ENCODE measurements at places on chromosomes 12 and 14.
A peak's percentile ranks its signal among the peaks of the same experiment; 100 is the strongest.

DNA sequence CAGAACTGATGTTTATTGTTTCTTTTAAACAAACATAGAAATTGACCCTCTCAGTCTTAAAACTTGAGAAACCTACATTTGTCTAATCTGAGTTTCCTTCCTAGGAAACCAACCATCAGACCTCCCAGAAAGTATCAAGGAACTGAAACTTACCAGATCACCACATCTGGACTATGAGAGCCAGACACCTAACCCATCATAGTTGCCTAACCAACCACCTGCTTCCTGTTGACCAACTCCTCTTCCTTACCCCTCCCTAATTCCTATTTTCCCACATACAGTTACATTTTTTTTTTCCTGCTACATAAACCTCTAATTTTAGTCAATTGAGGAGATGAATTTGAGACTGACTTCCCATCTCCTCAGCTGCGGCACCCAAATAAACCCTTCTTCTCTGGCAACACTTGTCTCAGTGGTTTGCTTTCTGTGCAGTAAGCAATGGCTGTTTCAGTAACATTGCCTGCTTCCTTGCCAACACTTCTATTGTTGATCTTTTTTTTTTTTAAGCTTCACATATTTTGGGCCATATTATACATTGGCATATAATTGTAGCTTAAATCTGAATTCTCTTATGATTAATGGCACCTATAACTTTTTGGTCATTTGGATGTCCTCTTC, 34.3 kb downstream of the KLRD1 start:
- no peak for DNase-seq

GRCh38 chr14:50667684-50667995, 466 bp downstream of the SAV1 start:
- DNase-seq: no peak

- DNase-seq: no peak
Measured at GRCh38 chr12:13071305-13072280, 27.4 kb downstream of the FAM234B start.

- DNase-seq: no peak
Measured at GRCh38 chr12:7161811-7162210, 27.7 kb upstream of the PEX5 start.

- peak; percentile 80 for DNase-seq
Measured at GRCh38 chr14:58395812-58396788, at the start of gene TOMM20L. Gene TOMM20L, plus strand, starts transcription at chr14:58395930. Its CDS starts 28 bp downstream, at chr14:58395958.

DNA sequence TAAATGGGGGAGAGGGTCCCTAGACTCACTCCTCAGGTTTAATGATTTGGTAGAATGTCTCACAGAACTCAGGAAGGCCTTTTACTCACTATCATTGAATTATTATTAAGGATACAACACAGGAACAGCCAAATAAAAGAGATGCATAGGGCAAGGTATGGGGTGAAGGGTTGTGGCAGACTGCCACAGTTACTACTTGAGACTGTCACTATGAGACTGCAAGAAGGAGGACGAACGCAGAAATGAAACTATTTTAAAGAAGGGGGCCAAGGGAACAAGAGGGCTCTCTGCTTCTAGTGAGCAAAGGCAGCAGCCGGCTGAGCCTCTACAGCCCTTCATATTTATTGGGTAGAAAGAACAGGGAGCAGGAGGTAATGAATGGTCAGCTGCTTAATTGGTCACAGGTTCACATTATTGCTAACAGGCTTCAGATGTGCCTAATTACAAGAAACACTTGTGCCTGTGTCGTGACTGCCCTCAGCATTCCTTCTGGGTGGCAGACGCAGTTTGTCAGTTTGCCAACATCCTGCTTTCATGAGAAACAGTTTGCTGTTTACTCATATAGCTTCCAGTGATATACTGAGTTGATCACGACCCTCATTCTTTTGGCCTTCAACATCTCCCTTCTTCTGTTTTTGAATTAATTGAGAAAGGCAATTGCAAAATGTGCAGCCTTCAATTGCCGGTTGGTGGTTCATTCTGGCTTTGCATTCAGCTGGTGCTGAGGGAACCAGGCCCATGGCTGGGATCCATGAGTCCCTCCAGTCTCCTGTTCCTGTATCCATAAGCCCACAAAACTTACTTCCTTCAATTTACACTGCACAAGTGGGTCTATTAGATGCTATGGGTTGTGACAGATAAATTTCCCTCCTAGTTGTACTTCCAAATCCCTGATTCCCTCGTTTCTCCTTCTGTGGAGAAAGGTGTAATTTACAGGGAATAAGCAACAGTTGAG, 82.8 kb upstream of the PLEKHG7 start:
- DNase-seq: no peak

DNA sequence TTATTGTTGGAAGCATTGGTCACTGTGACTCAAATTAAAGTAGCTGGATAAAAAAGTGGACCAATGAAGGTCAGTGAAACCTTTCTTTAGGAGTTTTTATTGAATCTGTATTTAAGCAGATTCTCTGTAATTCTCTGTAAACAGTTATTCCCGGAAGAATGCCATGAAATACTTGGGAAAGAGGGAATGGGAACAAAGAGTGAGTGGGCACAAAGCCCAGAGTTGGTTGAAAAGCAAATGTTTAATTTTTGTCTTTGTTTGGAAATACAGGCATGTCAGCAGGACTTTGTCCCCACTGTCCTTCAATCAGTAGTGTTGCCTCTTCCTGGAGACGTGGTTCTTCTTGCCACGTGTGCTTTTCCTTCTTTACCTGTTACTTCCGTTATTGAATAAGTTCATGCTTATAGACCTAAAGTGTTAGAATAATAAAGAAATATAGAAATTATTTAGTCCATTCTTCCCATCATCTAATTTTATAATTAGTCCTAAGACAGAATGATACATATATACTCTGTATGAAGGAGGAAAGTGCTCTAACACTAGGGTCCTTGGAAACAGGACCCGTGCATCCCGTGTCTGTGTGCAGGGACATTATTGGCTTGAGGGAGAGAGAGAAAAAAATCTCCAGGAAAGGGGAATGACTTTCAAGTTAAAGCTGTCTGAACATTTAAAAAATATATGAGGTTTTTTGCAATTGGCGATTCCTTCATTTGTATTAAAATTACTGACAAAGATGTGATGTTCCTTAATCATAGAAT, 2.0 kb upstream of the ANG start:
- no peak for DNase-seq

GRCh38 chr14:50320283-50320682, 8.2 kb downstream of the DMAC2L start:
- DNase-seq: no peak

GRCh38 chr12:16163901-16164300, 113.6 kb downstream of the SLC15A5 start:
- peak; percentile 84 for DNase-seq
